ENCODE measurements at places on chromosomes 3 and 15.

- DNase-seq: no peak
These were observed 36.8 kb upstream of the POLG start for GRCh38 chr15:89371228-89372044.

DNA sequence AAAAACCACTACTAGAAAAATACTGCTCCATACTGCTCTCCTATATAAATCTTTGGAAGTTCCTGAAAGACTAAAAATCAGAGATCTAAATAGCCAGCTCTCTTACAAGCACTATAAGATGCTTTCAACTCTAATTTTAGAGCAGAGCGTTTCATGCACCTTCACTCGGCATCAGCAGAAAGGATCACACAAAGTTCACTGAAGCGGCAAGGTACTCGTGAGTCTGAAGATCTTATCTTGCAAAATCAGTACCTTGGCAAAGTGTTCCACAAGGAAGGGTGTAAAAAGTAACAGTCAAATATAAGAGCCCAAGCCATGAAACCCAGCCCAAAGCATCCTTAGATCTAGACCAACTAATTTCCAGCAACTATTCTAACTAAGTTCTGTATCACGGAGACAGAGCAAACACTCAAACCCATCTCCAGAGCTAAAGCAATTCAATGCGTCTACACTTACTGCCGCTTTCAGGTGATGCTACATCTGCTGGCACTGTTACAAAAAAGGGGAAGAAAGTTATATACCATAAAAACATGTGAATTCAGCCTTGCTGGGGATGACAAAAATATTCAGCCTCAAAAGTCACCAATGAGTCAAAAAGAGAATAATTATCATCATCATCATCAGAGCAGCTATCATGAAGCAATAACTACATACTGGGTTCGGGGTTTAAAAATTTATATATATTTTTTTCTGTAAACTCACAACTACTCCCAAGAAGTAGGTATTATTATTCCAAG, 16.3 kb downstream of the VPS39 start:
- no peak for DNase-seq

DNA sequence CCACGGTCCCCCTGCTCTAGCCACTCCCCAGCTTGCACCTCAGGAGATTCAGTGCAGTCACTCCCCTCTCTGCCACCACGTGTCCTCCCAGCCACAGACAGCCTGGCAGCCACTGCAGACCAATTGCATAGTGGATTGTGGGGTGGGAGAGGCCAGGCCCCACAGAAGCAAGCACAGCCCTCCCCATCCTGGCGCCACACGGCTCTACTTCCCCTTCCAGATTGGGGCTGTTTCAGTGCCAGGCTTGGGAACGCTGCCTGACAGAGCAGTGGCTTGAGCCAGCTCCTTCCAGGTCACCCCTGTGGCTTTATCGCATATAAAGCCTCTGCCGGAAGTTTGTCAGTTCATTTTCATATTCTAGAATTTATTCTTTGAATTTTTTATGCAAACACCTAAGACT, 90.7 kb downstream of the TMEM266 start:
- no peak for DNase-seq

DNA sequence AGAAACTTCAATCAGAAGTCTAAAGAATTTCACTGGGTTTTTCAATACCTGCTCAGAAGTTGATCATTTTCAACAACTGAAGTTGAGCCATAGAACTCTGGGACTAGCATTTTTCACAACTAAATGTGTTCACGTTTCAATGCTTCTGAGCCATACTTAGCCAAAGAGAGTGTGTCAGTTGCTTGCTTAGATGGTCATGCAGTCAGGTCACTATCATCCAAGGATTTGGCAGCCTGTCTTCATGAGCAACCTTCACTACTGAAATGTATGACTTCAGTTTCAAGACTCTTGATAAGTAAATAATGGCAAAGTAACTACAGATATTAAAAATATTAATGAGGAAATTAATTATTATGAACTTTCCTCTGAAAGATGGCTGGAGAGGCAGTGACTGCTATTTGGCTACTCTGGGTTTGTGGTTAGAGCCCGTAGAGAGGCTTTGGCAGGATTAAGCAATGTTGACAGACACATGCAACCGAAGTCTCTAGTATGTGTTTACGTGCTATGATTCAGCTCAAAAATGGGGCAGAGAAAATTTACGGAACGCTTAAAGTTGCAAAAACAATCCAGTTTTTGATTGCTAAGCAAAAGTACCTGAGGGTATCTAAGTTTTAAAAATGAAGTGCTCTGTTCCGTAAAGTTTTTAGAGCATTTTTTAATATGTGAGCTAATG, 133.8 kb downstream of the GMNC start:
- DNase-seq: no peak

DNA sequence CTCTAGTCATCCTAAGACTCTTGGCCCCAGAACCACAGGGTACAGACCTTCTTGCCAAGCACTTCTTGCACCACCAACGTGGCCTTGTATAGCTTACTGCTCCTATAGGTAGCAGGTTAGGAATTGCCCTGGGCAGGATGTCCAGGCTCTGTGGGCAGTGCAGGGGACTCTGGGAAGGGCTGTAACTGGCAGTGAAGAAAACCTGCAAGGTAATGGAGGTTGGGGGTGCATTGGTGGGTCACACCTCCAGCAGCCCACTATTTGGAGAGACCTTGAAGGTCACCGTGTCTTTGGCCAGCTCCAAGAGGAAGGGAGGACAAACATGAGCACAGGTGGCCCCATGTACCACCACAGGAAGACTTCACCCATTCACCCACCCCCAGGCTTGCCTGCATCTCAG, 21.3 kb upstream of the XYLB start:
- no peak for DNase-seq

GRCh38 chr3:47949979-47950378, 66.2 kb downstream of the MAP4 start:
- no peak for DNase-seq

DNA sequence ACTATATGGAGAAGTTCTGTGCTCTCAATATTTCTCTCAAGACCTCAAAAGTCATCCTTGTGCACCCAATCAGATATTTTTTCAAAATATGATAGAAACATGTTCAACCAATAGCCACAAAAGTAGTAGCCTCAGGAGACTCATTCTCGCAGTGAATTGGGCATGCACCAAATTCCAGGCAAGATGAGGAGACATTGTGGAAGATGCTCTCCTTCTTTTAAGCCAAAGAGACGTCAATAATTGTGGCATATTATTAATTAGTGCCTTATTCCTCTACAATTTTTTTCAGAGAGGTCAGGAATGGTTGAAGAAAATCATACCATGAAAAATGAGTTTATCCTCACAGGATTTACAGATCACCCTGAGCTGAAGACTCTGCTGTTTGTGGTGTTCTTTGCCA, at the start of gene OR5K2:
TSS of gene OR5K2 (plus strand) at position 301 of the 400 bp plus-strand sequence. CDS start at position 301, 0 bp downstream.
- no peak for DNase-seq

DNA sequence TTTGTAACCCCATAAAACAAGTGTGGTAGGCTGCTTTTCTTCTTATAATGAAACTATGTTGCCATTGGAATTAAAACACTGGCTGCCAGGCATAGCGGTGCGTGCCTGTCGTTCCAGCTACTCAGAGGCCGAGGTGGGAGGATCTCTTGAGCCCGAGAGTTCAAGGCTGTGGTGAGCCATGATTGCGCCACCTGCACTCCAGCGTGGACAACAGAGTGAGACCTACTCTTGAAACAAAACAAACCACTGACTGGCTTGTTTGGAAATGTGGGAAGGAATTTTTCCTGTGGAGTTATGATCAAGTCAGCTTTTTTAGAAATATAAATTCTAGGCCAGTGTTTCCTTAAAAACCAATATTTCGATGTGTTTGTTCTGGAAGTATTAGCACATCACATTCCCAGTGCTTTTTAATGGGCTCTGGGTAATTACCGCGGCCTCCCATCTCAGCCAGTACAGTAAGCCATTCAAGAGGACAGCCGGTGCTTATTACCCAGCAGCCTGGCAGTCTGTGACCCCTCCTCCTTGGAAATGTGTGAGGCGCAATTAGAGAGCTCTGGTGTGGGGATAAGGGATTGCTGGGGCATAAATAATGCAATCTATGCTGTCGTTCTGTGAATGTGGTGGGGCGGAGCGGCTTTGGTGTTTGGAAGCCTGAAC, 58.3 kb upstream of the TRAK1 start:
- no peak for DNase-seq

GRCh38 chr15:88872106-88872505, 23.2 kb downstream of the HAPLN3 start:
- no peak for DNase-seq

GRCh38 chr15:72319360-72319984, 485 bp downstream of the CELF6 start:
- DNase-seq: no peak

- DNase-seq: no peak
These were observed 29.3 kb upstream of the SPTSSB start for GRCh38 chr3:161400650-161401049.

- DNase-seq: no peak
These were observed 40.7 kb upstream of the CHST2 start for GRCh38 chr3:143078883-143079282.

- DNase-seq: no peak
These were observed 95.3 kb downstream of the ITPR1 start for GRCh38 chr3:4588466-4588865.

DNA sequence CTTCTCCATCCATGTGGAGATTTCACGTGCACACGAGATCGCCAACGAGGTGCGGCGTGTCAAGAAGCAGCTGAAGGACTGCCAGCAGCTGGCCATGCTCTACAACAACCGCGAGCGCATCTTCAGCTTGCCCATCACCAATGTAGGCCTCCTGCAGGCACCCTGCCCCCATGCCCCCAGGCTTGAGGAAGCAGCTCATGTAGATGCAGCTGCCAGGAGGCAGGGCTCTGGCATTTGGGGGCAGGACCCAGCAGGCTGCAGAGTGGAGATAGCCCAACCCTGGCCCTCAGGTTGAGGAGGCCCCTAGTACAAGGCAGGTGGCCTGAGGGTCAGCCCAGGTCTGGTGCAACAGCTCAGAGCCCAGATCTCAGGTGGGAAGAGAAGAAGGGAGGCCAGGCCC, 36.4 kb downstream of the DNAH1 start:
- DNase-seq: no peak

- DNase-seq: no peak
These were observed 44.8 kb upstream of the SLC41A3 start for GRCh38 chr3:126128504-126129397.

Measured in SK-N-MC (cell line).